ENCODE measurements at places on chromosomes 6 and 20. TPM values are rescaled to one million over a fixed set of nuclear protein-coding genes. Genes with fewer than 3 reads are reported as not detected.

NTSR1 gene
- total RNA-seq, result not detected

SLC25A27 gene
- 2.3 TPM for total RNA-seq

CAGE1 gene
- total RNA-seq, result not detected

NKX2-2 gene
- total RNA-seq, result not detected

TTK gene
- 11.2 TPM for total RNA-seq

TREML1 gene
- total RNA-seq, result not detected

SOBP gene
- total RNA-seq, result 5.2 TPM

BMP2 gene
- total RNA-seq, result 4.7 TPM

NINL gene
- total RNA-seq, result 3.2 TPM

SMOC2 gene
- total RNA-seq, result 0.81 TPM

TRAPPC3L gene
- not detected for total RNA-seq

LGSN gene
- not detected for total RNA-seq

B3GALT4 gene
- total RNA-seq, result 2.3 TPM

LY6G5C gene
- not detected for total RNA-seq

ELOVL4 gene
- total RNA-seq, result 4.5 TPM

RIPPLY2 gene
- not detected for total RNA-seq

ESR1 gene
- under 0.01 TPM for total RNA-seq

SMPDL3A gene
- total RNA-seq, result 7.4 TPM

FAM162B gene
- total RNA-seq, result 5.4 TPM

C6orf15 gene
- total RNA-seq, result not detected

VSTM2L gene
- 3.2 TPM for total RNA-seq

MCCD1 gene
- total RNA-seq, result not detected

GUCA1A gene
- total RNA-seq, result not detected

SLC22A23 gene
- total RNA-seq, result 13.9 TPM

LRFN2 gene
- total RNA-seq, result not detected
